Fibroblast of upper back skin (primary cell): ENCODE measurements at places on chromosomes 3 and 15.

DNA sequence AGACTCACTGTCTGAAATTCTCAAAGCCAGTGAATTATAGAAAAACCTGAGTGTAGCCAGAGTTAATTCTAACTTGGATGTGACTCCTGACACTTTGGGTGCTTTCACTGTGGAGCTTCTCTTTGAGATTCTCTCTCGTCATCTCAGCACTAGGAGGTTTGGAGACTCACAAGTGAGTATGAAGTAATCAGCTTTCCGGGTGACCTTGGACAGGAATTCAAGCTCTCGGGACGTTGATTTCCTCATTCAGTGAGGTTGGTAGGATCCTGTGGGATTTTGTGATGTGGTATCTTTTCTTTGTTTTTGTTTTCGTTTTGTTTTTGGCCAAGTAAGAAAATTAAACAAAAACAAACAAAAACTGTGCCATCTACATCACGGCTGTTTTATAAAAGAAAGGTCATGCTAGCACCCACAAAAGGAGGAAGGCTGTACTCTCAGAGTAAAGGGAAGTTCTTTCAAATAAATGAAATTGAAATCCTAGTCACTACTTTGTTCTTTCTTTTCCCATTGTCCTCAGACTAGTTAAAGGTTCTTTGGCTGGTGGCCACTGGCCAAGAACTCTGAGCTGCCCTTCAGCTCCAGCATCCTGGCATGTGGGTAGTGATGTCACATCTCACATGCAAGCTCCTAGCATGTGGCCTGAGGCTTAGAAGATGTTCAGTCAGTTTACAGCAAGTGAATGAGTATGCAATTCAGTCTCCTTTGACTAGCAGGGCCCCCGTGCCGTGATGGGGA, 263.3 kb upstream of the TPM1 start:
- DNase-seq = peak; percentile 48

DNA sequence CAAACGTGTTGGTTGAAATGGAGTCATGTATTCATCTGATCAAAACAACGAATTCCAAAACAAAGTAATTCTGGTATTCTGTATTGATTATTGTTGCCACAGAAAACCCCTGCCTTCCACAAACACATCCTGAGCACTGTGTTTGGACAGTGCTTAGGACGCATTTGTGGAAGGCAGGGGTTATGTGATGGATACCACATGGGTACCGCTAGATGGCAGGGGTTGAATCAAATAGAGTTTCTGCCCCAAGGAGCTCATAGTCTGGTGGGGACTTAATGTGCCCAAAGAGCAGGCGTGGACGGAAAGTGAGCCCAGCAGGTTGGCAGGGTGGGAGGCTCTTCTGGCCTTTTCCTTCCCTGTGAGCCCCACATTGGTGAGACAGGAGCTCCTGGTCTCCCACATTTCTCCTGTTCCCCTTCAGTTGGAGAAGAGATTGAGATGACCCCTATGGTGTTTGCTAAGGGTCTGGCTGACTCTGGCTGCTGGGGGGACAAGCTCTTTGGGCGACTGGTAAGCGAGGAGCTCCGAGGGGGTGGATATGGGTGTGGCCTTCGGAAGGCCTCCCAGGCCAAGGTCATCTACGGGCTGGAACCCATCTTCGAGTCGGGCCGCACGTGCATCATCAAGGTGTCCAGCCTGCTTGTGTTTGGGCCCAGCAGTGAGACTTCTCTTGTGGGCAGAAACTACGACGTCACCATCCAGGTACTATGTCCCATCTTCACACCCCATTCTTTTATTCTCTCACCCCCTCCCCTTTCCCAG, 22.1 kb upstream of the SLC28A1 start:
- no peak for DNase-seq

- no peak for DNase-seq
These were observed 88.5 kb downstream of the CSNK1G1 start for GRCh38 chr15:64267331-64267973.

DNA sequence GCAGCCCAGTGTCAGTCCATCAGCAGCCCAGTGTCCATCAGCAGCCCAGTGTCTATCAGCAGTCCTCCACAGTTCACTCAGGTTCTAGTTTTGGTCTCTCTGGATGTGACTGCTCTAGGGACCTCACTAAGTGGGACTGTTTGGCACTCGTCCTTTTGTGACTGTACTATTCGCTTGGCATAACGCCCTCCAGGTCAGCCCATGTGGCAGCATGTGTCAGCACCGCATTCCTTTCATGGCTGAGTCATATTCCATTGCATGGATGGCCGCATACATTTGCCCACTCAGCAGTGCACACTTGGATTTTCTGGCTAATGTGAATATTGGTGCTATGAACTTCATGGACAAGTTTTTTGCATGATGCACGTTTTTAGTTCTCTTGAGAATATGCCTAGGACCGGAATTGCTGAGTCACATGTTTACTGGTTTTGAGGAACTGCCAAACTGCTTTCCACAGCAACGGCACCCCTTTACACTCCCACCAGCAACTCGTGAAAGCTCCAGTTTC, 16.4 kb downstream of the CHST13 start:
- DNase-seq = peak; percentile 91

- no peak for DNase-seq
These were observed 29.7 kb upstream of the ARNT2 start for GRCh38 chr15:80374441-80374840.

- no peak for DNase-seq
These were observed 5.2 kb downstream of the SOX2 start for GRCh38 chr3:181716966-181717365.
